ENCODE measurements at places on chromosomes 4 and X.

DNA sequence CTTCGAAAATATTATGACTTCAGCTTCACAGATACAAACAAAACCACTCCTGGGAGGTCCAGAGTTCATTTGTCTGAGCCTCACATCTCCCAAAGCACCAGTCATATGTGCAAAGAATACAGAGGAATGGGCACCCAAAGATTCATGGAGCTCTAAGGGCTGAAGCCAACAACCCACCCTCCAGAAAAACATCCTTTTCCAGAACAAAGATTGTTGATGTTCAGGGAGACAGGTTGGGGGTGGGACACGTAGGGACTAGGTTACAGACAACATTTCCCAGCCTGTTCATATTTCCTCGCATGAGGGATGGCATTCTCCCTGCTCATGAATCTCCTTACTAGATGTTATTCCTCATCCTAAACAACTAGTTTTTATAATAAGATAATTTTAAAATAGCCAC is 71.2 kb downstream of the METTL14 start:
- no peak for DNase-seq

DNA sequence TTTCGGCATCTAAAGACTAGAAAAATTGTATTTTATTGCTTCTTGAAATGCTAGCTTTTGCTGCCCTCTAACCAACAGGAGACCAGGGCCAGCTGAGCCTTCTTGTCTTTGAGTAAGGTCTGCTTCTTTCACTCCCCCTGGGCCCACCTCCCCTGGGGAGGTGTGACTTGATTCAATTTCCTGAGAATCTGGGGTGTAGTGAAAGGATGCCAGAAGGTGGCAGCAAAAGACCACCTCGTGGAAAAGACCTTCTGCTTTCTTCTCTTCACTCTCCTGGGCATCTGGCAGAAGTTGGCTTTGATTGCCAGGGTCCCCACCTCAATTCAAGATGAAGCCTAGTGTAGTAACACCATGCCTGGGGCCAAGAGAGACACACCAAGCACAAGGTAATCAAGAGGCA is 96.5 kb upstream of the MAOA start:
- no peak for DNase-seq

DNA sequence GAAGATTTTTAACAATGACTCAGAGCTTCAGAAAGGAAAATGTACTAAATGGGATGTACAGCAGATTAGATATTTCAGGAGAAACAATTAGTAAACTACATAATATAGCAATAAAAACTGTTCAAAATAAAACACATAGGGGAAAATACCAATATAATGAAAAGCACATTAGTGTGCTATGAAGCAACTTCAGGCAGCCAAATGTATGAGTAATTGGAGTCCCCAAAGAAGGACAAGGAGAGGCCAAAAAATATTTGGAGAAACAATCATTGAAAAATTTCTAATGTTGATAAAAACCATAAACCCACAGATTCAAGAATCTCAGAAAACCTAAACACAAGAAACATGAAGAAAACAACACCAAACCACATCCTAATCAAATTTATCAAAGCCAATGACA is 129.3 kb upstream of the CHRDL1 start:
- DNase-seq, result no peak

GRCh38 chrX:18424482-18425198 is 768 bp upstream of the CDKL5 start:
- peak; percentile 0 for DNase-seq

GRCh38 chr4:112210777-112211176 is 20.8 kb upstream of the AP1AR start:
- no peak for DNase-seq

Data from activated T-helper 1 cell treated with Interleukin-2 at 50 U/mL for 16 hours (primary cell).